PC-3 (cell line): ENCODE measurements at places on chromosomes 3 and 15. TPM values are rescaled to one million over a fixed set of nuclear protein-coding genes. Genes with fewer than 3 reads are reported as not detected.
A peak's percentile ranks its signal among the peaks of the same experiment; 100 is the strongest.

CNTN6 gene
- total RNA-seq, result not detected in 2 replicates

SH2D7 gene
- not detected in 2 replicates for total RNA-seq

USP8 gene
- total RNA-seq, result 24.6 and 25.1 TPM in 2 replicates

ASTE1 gene
- total RNA-seq, result 2.8 and 2.9 TPM in 2 replicates

PLA1A gene
- 0.36 TPM in 1 of 2 replicates, not detected in the other for total RNA-seq

GOLGA8S gene
- total RNA-seq, result not detected in 2 replicates

XYLB gene
- total RNA-seq, result 11.2 and 14.0 TPM in 2 replicates

SMAD6 gene
- 19.9 and 21.8 TPM in 2 replicates for total RNA-seq

ETV5 gene
- 41.4 and 60.6 TPM in 2 replicates for total RNA-seq

CORO2B gene
- 0.66 and 0.92 TPM in 2 replicates for total RNA-seq

GRCh38 chr3:51729042-51729633 is 22.3 kb downstream of the GRM2 start:
- H3K27me3 ChIP-seq, result peaks cover 16% of the 10 kb centered on the region; the same call in 1 of the 2 replicates
- no peaks in the 10 kb centered on the region for H3K36me3 ChIP-seq
- no peaks in the 10 kb centered on the region for H3K4me1 ChIP-seq
- no peak overlapping the region for H3K27ac ChIP-seq

DNA sequence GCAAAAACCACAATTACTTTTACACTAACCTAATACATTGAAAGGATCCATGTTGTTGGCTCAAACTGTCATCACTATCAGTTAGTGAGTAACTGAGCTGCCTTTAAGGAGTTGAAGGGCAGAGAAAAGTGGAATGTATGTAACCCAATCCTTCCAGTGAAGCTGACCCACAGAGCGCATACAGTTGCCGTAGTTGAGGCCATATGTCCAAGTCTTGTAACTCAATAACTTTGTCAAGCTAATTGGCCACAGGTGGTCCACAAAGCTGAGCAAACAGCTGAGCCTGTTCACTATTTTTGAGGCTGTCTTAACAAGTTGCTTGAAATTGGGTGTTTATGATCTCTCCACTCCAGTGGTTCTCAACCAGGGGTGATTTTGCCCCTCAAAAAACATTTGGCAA is 169.0 kb upstream of the SLC24A5 start:
- H3K27me3 ChIP-seq, result no peaks in the 10 kb centered on the region
- no peaks in the 10 kb centered on the region for H3K4me1 ChIP-seq
- H3K36me3 ChIP-seq, result no peaks in the 10 kb centered on the region
- no peak for DNase-seq
- H3K27ac ChIP-seq, result no peak overlapping the region

GRCh38 chr15:33608714-33609113 is 297.9 kb downstream of the RYR3 start:
- H3K4me3 ChIP-seq, result no peak overlapping the region
- no peaks in the 10 kb centered on the region for H3K4me1 ChIP-seq
- H3K27ac ChIP-seq, result no peak overlapping the region

- H3K27me3 ChIP-seq, result peaks cover 39% of the 10 kb centered on the region
- H3K27ac ChIP-seq, result no peak overlapping the region
- H3K4me1 ChIP-seq, result no peaks in the 10 kb centered on the region
- DNase-seq, result peak; percentile 53
Measured at GRCh38 chr3:115615001-115615814, 8.1 kb upstream of the GAP43 start.

- H3K36me3 ChIP-seq, result no peaks in the 10 kb centered on the region
- no peak overlapping the region for H3K27ac ChIP-seq
- DNase-seq, result no peak
- peaks cover 57% of the 10 kb centered on the region for H3K27me3 ChIP-seq
- H3K4me3 ChIP-seq, result no peak overlapping the region
- H3K4me1 ChIP-seq, result no peaks in the 10 kb centered on the region
Measured at GRCh38 chr15:98280284-98280975, 319.9 kb downstream of the ARRDC4 start.

GRCh38 chr3:42605546-42606173 is 5.2 kb downstream of the NKTR start:
- H3K27ac ChIP-seq, result no peak overlapping the region
- no peak overlapping the region for H3K4me3 ChIP-seq
- no peaks in the 10 kb centered on the region for H3K27me3 ChIP-seq
- DNase-seq, result no peak
- H3K36me3 ChIP-seq, result peaks cover 22% of the 10 kb centered on the region

DNA sequence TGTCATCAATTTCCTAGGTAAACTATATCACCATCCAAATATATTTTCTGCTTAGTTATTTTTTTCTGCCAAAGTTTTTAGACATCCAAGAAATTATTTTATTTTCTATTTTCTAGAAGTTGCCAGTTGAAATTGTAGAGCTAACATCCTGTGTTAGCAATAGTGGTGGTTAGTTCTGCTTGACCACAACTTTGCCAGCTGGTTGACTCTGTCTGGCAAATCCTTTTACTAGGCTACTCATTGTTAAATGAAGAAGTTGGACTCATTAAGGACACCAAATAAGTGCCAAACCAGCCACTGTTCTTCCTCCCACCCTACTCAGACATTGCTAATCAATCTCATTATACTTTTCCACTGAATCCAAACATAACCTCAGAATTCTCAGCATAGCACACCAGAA is 15.4 kb upstream of the CRBN start:
- peaks cover 43% of the 10 kb centered on the region for H3K27me3 ChIP-seq
- H3K36me3 ChIP-seq, result no peaks in the 10 kb centered on the region
- no peak overlapping the region for H3K4me3 ChIP-seq
- H3K4me1 ChIP-seq, result no peaks in the 10 kb centered on the region
- DNase-seq, result no peak
- H3K27ac ChIP-seq, result no peak overlapping the region

DNA sequence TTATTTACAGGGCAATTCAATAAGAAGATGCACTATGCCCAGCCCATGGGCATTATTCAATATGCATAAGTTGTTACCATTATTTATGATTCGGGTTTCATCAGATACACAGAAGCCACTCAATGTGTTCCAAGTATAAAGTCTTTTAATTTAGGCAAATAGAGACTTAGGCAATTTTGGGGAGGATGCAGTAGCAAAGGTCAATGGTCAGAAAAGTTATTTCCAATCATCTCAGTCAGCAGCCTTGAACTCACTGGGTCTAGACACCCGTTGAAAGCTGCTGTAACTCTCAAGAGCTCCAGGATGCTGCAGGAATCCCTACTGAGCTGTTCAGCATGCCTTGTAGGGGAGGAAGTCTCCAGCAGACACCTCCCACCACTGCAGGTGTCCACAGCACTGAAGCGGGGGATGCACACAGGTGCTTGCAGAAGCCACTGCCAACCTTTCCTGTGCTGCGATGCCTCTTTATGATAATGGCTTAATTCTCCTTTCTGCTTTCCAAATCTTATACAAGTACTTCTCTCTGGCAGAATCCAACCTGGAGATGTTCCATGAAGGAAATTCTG is 155.0 kb upstream of the SUCLG2 start:
- H3K27me3 ChIP-seq, result no peaks in the 10 kb centered on the region
- DNase-seq, result no peak
- H3K36me3 ChIP-seq, result no peaks in the 10 kb centered on the region
- no peaks in the 10 kb centered on the region for H3K4me1 ChIP-seq

GRCh38 chr3:116770815-116771450 is 61.4 kb downstream of the TUSC7 start:
- no peak overlapping the region for H3K4me3 ChIP-seq
- no peaks in the 10 kb centered on the region for H3K36me3 ChIP-seq
- no peaks in the 10 kb centered on the region for H3K27me3 ChIP-seq
- DNase-seq, result peak; percentile 88
- no peaks in the 10 kb centered on the region for H3K4me1 ChIP-seq
- no peak overlapping the region for H3K27ac ChIP-seq

GRCh38 chr3:34793057-34793456 is 846.3 kb upstream of the ARPP21 start:
- H3K36me3 ChIP-seq, result no peaks in the 10 kb centered on the region
- H3K4me3 ChIP-seq, result no peak overlapping the region
- DNase-seq, result no peak
- no peaks in the 10 kb centered on the region for H3K27me3 ChIP-seq
- no peak overlapping the region for H3K27ac ChIP-seq

- H3K36me3 ChIP-seq, result no peaks in the 10 kb centered on the region
- peaks cover 5% of the 10 kb centered on the region; the same call in 1 of the 2 replicates for H3K4me1 ChIP-seq
- no peaks in the 10 kb centered on the region for H3K27me3 ChIP-seq
- no peak for DNase-seq
Measured at GRCh38 chr3:27560484-27561056, 76.4 kb upstream of the SLC4A7 start.

DNA sequence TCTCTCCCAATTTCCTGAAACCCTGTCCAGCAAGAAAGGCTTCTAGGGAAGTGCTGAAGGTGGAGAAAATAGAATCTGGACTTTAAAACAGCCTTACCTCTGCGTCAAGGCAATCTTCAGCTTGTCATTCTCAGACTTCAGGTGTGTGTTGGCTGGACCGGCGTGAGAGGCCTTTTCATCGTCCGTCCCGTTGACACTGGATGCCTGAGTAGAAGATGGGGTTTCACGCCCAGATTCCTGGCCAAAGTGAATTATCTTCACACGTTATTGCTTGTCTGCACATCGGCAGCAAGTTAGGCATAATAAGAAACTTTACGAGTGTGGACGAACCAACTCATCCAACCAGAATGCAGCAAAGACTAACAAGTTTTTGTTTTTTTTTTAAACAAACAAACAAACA is 49.5 kb downstream of the WHAMM start:
- no peak overlapping the region for H3K4me3 ChIP-seq
- no peaks in the 10 kb centered on the region for H3K4me1 ChIP-seq
- DNase-seq, result no peak
- H3K27me3 ChIP-seq, result no peaks in the 10 kb centered on the region
- no peaks in the 10 kb centered on the region for H3K36me3 ChIP-seq
